Eye (tissue), 1 donor: ENCODE measurements at places on chromosomes 3 and 15.
A peak's percentile ranks its signal among the peaks of the same experiment; 100 is the strongest.

DNA sequence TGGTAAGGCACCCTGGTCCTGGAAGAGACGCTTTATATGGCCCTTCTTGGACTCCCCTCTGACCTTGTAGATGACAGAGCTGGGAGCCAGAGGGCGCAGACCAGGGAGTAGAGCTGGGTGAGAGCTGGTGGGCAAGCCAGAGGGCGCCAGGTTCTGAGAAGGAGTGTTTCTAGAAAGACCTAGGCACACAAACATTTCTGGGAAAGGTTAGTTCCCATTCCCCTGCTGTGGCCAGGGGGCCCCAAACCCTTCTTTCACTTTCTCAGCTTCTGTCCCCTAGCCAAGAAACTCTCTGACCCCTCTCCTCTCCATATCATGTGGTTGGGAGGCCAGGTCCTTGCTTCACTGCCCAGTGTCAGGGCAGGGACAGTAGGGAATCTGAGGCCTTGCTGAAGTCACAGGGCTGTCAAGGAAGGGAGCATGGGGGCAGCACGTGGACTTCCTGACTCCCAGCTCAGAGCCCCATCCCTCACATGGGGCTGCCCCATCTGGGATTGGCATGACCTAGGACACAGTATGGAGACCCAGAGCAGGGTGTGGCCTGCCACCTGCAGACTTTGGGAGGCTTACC, 3.6 kb downstream of the HEMK1 start:
- DNase-seq = no peak

DNA sequence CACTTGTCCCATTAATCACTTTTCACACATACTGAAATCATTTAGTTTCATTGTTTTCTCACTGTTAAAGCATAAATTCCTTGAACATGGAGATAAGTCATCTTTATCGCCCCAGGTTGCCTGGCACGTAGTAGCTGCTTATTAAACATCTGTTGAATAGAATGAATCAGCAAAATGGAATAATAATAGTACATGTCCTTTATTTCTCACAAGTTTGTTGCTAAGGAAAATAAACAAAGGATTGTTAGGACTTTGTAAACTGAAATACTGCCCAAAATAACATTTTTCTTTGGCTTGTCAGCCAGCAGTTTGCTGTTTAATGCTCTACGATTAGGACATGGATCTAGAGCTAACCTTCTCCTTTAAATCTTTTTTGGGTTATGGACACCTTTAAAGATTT, 17.9 kb downstream of the SLC35A5 start:
- no peak for DNase-seq

- peak; percentile 75 for DNase-seq
These were observed 81.6 kb downstream of the FBN1 start for GRCh38 chr15:48563934-48564333.

- DNase-seq = no peak
These were observed 332.0 kb upstream of the ARPP21 start for GRCh38 chr3:35307296-35307695.

DNA sequence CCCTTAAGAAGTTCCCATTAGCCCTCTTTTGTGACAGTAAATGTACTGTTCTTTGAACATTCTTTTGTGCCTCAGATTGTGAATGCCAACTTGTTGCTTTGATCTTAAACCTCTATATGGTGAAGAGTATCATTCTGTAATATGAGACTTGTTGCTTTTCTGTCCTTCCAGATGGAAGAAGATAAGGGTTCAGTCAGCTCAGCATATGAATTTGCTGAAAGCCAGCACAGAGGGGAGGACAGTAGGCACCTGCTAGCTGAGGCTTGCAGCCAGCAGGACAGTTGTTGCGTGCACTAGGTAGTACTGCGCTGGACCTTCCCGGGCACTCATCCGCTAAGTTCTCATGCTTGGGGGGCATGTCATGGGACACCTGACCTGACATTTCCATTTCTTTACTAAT, 74.7 kb downstream of the DCUN1D1 start:
- DNase-seq = no peak

DNA sequence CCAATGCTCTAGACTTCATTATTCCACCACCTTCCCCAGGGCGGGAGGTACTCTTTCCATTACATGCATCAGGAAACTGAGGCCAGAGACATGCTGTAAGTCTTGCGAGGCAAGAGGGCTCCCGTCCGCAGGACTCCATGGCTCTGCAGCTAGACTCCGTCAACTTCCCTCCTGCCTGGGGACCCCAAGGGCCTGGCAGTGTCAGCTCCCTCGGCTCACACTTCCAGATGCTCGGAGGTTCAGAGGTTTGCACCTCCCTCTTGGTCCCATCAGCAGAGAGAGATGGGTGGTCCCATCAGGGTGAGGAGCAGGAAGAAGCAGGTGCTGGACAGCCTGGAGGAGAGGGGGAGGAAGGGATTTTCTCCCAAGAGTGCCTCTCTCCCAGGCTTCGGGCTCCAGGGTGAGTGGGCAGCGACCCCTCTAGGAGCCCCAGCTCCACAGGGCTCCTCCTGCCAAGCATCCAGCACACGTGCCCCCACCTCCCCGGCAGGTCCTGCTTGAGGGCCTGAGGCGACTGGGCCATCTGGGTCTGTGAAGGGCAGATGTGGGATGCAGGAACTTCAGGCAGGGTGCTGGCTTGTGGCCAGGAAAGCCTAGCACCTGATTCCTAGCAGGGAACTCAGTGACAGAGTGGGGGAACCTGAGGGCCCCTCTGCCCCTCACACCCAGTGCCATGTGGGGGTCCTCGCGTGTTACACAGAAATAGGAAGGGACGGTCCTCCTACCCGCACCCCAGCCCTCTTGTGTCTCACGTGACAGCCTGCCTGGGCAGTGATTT, 9.3 kb downstream of the PAK6 start:
- no peak for DNase-seq

DNA sequence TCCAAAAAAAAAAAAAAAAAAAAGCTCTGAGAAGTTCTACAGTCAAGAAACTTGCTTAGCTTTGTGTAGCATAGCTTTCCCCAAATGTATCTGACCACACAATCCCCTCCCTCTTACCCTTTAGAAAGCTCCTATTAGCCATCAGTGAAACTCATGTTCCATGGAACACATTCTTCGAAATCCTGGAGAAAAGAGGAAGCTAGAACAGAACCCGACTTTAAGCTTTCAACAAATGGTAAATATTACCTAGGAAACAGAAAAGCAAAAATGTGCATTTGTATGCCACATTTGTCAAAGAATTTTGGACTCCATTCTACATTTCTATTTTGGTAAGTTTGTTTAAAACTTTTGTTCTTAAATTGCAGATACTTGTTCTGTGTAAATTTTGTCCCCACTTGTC, 17.4 kb upstream of the CRTC3 start:
- no peak for DNase-seq

GRCh38 chr3:23489300-23490158, 286.4 kb downstream of the UBE2E2 start:
- peak; percentile 17 for DNase-seq

DNA sequence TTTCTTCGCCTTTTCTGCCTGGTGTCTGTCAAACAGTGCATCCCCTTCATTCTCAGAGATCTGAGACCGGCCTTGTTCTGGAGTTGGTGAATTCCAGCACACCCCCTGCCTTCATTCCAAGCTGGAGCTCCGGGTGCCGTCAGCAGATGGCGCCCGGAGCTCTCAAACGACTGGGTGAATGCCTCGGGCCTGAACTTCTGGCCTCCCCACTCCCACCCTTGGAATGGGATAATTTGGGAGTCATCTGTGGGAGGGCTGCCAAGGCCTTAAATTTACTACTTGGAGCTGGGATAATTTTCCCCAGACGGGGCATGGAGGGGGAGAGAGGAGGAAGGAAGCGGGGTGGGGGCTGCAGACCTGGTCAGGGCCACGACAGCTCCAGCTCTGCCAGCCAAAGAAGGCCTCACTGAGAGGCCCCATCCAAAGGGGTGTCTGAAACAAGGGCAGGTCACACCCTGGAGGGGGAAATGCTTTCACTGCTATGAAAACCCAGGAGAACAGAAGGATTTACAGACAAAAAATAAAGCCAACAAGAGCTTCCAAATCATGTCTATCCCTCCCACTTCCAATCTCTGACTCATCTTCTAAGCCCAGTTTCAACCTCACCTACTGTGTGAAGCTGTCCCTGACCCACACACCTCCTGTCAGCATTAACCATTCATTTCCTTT, 187.9 kb downstream of the OPA1 start:
- peak; percentile 95 for DNase-seq

- no peak for DNase-seq
These were observed 168.0 kb downstream of the PEX5L start for GRCh38 chr3:179868715-179869114.

- no peak for DNase-seq
These were observed 491.9 kb upstream of the ROBO1 start for GRCh38 chr3:80259736-80260135.

DNA sequence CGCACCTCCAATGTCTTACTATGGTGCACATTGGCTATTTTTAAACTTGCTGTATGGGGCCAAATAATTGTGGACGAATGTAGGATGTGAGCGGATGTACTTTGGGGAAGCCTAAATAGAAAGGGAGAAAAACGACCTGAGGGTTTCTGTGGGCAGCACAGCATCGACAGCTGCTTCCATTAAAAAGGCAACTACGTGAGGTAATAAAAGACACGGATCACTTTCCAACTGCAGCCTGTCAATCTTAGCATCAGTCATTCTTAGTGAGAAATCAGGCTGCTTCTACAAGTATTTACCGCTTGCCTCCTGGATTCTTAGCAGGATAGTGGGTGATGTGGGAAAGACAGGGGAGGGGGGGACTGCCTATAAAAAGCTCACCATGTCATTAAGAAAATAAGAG, 186.7 kb upstream of the SLC2A2 start:
- DNase-seq = no peak

- DNase-seq = no peak
These were observed 44.5 kb upstream of the PDZRN3 start for GRCh38 chr3:73669260-73669659.

GRCh38 chr15:26631894-26632293, 141.0 kb downstream of the GABRB3 start:
- peak; percentile 8 for DNase-seq

GRCh38 chr15:91279486-91279885, 179.4 kb downstream of the SV2B start:
- no peak for DNase-seq

- DNase-seq = no peak
These were observed 979.6 kb upstream of the NR2F2 start for GRCh38 chr15:95350908-95351307.

DNA sequence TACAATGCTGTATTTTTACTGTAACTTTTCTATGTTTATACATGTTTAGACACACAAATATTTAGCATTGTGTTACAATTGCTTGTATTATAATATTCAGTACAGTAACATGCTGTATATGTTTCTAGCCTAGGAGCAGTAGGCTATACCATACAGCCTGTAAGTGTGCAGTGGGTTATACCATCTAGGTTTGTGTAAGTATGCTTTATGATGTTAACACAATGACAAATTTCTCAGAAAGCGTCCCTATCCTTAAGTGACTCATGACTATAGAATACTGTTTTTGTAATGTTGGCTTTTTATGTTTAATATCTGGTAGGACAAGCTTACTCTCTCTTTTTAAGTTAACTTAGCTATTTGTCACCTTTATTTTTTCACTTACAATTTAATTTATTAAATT, 127.5 kb upstream of the THRB start:
- DNase-seq = no peak

- no peak for DNase-seq
These were observed 40.6 kb upstream of the C3orf80 start for GRCh38 chr3:160184655-160185054.

- peak; percentile 45 for DNase-seq
These were observed 120.5 kb downstream of the CORO2B start for GRCh38 chr15:68699124-68699880.

DNA sequence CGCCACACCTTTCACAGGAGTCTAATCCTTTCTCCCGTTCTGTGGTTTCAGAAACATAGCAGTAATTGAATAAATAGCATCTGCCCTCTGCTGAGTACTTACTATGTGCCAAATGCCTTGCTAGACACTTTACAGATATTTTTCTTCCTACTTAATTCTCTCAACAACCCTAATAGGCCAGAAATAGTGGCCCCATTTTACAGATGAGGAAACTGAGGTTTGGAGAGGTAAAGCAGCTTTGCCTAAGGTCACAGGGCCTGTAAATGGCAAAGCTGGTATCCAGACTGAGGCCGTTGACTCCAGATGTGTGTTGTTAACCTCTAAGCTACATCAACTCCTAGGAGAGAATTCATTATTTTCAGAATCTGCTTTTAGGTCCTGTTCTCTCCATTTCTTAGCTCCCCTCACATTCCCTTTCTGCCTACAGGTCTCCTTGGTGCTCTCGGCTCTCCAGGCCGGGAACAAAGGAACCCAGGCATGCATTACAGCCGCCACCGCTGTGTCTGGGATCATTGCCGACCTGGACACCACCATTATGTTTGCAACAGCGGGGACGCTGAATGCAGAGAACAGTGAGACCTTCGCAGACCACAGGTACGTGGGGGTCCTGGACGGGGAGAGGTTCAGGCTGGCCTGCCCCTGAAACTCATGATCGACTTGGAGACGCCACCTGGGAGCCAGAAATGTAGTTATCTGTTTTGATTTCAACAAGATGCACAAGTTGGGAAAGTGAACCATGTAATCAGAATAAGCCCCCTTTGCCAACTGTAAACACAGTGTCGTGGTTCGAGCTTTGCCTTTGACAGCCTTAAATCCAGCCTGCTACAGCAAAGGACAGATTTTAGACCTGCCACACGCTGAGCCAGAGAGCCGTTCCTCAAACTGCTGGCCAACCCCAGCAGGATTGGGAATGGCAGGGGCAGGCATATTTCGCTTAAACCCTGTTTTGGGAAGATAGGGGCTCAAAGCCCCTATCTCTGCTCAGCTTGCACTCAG, 246.5 kb upstream of the TPM1 start:
- DNase-seq = no peak

GRCh38 chr15:25545017-25545416, 106.2 kb upstream of the UBE3A start:
- no peak for DNase-seq

DNA sequence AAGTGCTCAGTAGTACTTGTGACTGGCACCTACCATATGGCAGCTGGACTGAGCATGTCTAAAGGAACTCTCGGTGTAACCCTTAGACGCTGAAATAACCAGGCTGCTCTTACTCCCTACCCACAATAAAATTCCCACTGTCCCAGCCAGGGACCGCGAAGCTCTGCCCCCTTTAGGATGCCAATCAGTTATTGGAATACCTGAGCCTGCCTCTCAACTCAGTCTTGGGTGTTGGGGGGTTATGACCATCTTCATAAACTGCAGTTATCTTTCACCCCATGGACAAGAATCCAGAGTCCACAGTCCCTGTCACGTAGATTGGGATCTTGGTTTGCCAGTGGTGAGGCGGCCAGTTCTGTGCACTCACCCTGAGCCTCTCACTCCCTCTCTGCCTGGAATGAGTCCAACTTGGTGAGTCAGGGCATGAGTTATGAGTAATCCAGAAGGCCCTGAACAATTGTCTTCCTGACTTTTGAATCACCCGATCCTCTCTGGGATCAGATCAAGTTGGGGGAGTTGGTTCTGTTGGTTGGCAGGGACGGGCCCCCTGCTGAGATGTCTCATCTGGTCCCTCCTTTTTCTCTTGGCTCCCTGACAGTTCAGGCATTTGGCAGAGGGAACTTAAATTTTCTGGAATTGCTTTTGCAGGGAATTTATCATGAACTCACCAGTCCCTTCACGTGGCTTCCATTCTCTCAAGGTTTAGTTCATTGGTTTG, 120.1 kb upstream of the UBE2E1 start:
- peak; percentile 31 for DNase-seq
